ENCODE measurements at places on chromosomes 13 and 19. TPM values are rescaled to one million over a fixed set of nuclear protein-coding genes. Genes with fewer than 3 reads are reported as not detected.

Gene ZNF616
- 19.7 TPM for total RNA-seq

Gene APOC4
- not detected for total RNA-seq

Gene CSNK1G2
- 51.0 TPM for total RNA-seq

Gene NLRP11
- total RNA-seq, result 0.48 TPM

Gene NCR1
- not detected for total RNA-seq

Gene MYH14
- total RNA-seq, result 17.1 TPM

Gene HNRNPUL1
- 56.8 TPM for total RNA-seq

Gene ZC3H13
- 40.2 TPM for total RNA-seq

Gene KBTBD7
- 14.7 TPM for total RNA-seq

Gene IRF2BP1
- total RNA-seq, result 16.9 TPM

Gene NPHS1
- total RNA-seq, result 0.48 TPM

Gene RPS28
- total RNA-seq, result 424 TPM

Gene ANKRD24
- 1.4 TPM for total RNA-seq

Gene IFI30
- total RNA-seq, result 4.3 TPM

DNA sequence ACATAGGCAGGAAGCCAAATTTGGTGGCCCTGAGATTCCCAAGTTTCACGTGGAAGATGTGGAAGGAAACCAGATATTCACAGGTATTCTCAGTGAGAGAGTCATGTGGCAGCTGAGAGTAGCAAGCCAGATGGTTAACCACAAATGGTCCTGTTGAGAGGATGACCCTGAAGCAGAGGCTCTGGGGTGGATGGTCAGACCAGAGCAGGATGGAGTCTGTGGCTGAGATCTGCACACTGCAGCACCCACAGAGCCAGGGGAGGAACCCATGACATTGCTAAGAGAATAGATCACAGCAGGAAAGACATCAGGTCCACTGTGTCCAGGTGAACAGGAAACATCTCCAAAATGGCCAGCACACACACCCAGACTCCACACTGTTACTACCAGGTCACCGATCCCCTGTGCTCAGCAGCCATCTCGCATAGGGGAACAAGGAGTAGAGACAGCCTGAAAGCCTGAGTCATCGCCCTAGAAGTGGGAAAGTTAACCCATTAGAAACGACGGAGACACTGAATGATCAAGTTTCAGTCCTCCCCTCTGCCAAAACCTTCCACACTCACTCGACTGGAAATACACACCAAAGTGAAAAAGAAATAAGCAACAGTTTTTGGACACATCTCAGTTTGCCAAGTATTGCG is 160.0 kb downstream of the RBM26 start:
- DNase-seq, result no peak

DNA sequence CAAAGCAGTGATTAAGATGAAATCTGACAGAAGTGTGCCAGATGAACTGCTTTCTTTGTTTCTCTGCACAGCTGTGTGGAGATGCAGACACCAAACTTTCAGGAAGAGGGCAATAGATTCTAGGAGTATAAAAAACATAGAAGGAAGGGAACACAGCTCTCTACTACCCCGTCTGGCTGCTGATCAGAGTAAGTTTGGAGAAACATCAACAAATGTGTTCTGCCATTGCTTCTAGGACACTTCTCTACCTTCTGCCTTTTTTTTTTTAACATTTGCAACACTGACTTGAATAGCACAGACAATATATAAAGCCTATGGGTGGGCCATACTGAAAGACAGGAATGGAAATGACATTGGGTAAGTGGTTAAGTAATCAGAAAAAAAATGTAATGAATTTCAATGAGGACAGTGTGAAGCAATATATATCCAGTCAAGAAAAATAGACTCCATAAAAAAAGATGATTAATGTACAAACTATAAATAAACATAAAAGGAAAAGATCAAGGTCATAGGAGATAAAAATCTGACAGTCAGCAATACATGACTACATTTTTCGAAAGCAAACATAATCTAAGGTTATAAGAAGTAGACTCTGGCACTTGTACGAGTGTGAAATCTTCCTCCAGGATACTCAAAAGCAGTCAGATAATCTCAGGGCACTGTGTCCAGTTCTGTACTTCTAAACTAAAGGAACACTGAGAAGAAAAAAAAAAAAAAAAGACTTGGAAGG is 21.4 kb downstream of the NUFIP1 start:
- peak; percentile 94 for DNase-seq

GRCh38 chr19:47057328-47057727 is 8.9 kb upstream of the TMEM160 start:
- peak; percentile 58 for DNase-seq

- peak; percentile 79 for DNase-seq
Observed at GRCh38 chr19:8580710-8581281, 3.6 kb upstream of the MYO1F start.

GRCh38 chr13:74662905-74663304 is 528.7 kb upstream of the KLF12 start:
- peak; percentile 76 for DNase-seq

DNA sequence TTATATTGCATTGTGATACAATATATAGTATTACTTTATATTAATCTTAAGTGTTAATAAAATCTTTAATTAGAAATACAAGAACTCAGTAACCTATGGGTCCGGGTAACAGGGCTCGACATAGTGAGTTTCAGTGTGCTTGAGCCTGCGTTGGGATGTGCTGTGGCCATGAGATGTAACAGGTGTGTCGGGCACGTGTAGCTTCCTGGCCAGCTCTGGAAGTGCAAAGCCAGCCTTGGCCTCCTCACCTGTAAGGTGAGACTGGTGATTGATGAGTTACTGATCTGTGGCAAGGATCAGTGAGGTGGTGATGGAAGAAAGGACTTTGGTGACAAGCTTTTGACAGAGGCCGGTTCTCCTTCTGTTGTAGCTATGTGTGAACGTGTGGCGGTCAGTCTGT is 19.2 kb downstream of the ATP4B start:
- DNase-seq, result no peak

DNA sequence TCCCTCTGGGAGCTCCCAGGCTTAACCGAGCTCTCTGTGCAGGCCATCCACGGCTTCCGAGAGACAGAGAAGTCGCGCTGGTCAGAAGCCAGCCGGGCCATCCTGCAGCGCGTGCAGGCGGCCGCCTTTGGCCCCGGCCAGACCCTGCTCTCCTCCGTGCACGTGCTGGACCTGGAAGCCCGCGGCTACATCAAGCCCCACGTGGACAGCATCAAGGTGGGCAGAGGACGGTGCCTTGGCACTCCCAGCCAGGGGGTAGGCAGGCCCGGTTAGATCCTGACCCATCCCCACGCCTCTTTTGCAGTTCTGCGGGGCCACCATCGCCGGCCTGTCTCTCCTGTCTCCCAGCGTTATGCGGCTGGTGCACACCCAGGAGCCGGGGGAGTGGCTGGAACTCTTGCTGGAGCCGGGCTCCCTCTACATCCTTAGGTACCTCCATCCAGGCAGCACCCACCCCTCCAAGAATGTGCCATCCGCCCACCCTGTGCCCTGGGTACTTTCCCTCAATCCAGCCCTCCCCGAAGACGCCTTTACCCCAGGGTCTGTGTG is 1.5 kb downstream of the PSPN start:
- no peak for DNase-seq

GRCh38 chr19:49020342-49020741 is 3.5 kb upstream of the LHB start:
- no peak for DNase-seq

DNA sequence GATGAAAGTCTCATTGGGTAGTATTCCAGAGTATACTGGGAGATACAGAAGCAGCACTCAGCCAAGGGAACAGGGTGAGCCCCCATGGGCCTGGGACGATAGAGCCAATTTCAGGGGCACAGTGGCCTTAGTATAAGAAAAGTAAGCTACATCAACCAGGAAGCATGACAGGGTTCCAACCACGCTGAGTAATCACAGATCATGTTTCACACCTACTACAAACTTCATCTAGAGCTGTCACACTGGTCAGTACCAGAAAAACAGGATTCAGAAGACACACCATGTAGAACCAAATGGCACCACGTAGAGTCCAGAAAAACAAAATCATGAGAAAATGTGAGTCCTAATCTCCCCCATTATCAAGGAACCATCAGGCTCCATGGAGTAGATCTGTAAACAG is 1292.4 kb upstream of the MIR17HG start:
- peak; percentile 1 for DNase-seq

- DNase-seq, result no peak
Observed at GRCh38 chr19:7654401-7654800, 14.4 kb upstream of the RETN start.

DNA sequence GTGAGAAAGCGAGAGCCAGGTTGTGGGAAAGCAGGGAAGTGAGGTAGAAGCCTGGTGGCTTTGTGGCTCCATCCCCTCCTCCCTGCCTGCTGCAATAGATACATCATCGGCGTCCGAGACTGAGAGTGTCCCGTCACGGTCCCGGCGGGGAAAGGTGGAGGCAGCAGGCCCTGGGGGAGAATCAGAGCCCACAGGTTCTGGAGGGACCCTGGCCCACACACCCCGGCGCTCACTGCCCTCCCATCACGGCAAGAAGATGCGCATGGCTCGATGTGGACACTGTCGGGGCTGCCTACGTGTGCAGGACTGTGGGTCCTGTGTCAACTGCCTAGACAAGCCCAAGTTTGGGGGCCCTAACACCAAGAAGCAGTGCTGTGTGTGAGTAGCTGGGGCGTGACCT is 5.1 kb downstream of the KMT2B start:
- no peak for DNase-seq

- DNase-seq, result no peak
Observed at GRCh38 chr13:28751175-28751960, 32.6 kb upstream of the SLC46A3 start.

- no peak for DNase-seq
Observed at GRCh38 chr19:19628501-19629134, 598 bp upstream of the LPAR2 start.

DNA sequence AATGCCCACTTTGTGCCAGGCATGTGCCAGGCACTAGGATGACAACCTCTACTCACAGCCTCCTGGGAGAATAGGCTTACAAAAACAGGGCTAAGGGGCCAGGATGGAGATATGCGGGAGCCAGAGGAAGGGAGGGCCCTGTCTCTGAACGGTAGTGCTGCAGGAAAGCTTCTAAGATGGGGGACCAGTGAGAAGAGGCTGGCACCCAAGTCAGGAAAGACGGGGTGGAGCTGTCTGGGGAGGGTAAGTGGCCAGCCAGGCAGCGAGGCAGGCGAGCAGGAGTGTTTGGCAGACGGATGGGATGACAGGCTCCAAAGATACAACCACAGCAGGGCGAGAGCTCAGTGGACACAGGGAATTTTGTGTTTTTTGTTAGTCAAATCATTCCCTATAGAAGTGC is 44.7 kb upstream of the GPI start:
- DNase-seq, result no peak

GRCh38 chr19:51071095-51071405 is 6.2 kb upstream of the KLK13 start:
- DNase-seq, result no peak

DNA sequence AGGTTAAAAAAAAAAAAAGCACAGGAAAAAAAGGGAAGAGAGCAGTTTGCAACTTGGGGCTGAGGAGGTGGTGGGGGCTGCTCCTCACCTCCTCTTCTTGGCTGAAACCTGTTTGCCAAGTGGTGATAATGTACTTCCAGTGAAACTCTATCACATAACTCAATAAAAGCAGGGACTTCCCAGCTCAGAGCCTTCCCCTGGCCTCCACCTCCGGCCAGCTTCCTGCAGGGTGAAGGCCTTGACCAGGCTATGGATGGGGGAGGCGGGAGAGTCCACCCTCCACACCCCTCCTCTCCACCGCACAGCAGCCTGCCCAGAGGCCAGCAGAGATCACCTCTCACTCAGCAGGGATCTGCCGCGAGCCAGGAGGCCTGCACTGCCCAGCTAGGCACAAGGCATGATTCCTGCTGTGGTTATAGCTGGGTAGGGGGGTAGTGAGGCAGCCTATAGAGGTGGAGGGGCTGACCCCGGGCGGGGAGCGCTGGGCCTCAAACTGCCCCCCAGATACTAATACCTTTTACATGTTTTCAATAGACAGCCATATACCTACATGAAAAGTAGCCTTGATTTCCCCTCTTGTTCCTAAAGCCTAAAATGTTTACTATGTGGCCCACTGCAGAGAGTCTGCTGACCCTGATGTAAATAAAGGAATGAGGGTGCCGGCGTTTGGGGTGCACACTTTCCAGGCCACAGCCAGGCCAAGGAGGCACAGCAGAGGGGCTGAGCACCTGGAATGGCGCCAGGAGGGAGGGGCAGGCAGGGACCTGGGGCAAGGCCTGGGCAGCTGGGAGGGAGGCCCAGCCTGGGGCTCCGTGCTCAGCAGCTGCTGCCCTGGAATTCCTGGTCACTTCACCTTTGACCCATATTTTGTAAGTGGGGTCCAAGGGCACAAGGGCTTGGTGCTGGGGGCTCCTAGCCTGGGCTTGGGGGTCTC is 10.3 kb downstream of the ZNF787 start:
- peak; percentile 59 for DNase-seq

GRCh38 chr19:40797963-40798682 is 868 bp upstream of the EGLN2 start:
- peak; percentile 74 for DNase-seq

GRCh38 chr13:110853235-110853721 is 61.6 kb downstream of the ANKRD10 start:
- DNase-seq, result peak; percentile 77

- DNase-seq, result no peak
Observed at GRCh38 chr19:32201636-32202051, 143.8 kb upstream of the ZNF507 start.

GRCh38 chr13:51339952-51340732 is 651 bp downstream of the SERPINE3 start:
- no peak for DNase-seq

- DNase-seq, result no peak
Observed at GRCh38 chr13:77767413-77767812, 69.9 kb downstream of the SLAIN1 start.

- DNase-seq, result peak; percentile 48
Observed at GRCh38 chr13:92187378-92187989, 789.1 kb downstream of the GPC5 start.

DNA sequence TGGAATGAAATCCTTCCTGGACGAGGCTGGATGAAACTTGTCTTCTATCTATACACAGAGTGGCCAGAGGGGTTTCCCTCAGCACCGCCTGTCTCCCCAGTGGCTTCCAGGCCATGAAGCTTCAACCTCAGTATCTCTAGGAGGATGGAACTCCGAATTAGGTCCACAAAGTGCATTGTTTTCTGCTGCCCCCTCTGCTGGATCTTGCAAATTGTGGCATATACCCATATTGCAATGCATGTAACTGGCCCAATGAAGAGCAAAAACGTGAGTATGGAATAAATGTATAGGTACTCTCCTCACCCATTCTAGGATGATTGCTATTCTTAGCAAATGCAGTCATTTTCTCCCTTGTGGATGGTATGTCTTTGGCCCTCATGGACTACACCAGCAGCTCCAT is 14.7 kb upstream of the LILRB4 start:
- DNase-seq, result no peak

DNA sequence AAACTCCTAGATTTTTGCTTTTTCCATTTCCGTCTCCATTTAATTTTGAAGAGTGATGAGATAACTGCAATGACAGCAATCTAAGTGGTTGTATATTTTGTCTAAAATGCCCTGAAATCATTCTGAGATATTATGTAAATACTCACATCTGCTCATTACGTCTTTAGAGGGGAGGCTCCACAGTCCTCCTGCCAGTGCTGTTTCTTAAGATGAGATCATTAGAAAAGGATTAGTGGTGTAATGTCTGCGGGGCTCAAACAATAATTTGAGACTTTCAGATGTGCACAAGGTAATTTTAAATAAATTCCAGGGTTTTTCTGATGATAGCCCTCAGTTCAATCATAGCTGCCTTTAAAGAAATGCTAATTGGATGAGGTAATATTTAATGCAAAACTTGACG is 437.9 kb downstream of the FOXO1 start:
- DNase-seq, result peak; percentile 33

Data from umbilical cord (tissue), 2 donors.